Suppressor macrophage treated with lipopolysaccharide for 1 hour (primary cell): ENCODE measurements at places on chromosomes 12 and 14.

DNA sequence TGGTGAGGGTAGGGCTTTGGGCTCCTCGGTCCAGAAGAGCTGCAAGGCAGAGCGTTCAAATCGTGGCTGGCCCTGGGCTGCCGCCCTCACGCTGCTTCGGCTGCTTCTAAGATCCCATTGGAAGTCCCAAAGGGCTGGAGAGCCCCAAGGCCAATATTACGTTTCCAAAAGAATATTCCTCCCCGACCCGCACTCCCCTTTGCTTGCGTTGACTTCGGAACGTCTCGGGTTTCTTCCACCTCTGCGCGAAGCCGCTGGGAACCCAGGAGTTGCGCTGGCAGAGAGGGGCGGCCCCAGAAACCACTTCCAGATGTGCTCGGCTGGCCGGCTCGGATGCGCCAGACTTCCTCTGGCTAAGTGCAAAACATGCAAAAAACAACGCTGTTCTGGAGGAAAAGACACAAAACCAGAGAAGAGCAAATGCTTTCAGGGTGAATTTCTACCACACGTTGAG, at the start of gene GLT8D2:
Gene GLT8D2 (minus strand): TSS at position 285 of the 454 bp plus-strand sequence. CDS start 30,539 bp downstream, outside the sequence.
- peak; percentile 47 for DNase-seq

DNA sequence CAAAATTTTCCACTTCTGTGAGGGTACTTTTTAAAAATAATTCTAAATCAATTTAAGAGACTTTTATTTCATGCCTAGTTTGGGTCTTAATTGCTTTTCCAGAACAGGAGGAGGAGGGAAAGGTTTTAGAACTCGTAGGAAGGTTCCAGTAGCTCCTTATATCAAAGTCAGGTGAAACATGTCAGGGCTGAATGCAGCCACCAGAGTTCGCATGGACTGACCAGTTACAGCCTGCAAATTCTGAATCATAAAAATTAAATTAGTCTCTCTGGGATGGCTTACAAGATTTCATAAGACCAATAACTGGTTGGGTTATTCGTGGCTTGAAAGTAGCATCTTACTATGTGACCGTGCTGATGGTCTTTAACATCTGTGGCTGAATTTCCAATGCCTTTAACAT, 397 bp downstream of the BDKRB1 start:
- no peak for DNase-seq

DNA sequence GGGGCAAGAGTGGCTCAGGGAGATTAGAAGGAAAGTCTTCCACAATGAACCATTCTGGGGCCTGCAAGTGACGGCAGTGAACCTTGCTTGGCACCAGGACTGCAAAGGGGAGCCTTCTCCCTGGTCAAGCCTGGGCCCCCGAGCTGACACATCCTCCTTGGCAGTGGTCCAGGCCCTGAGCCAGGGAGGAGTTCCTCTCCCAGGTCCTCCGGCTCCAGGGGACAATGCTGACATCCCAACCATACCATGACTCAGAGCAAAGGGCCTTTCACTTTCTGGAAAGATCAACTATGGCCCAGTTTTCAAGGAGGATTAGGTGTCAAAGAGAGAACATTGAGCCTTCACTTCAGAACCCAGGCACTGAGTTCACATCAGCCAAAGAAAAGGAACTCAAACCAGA, 756.5 kb upstream of the TBX3 start:
- no peak for DNase-seq

GRCh38 chr12:51393676-51394545, 2.7 kb upstream of the GALNT6 start:
- peak; percentile 90 for DNase-seq

GRCh38 chr14:56124327-56124726, 6.1 kb downstream of the PELI2 start:
- no peak for DNase-seq

- no peak for DNase-seq
These were observed 82.5 kb downstream of the MED13L start for GRCh38 chr12:116194935-116195431.

- no peak for DNase-seq
These were observed 13.4 kb downstream of the MYL2 start for GRCh38 chr12:110906985-110907384.

DNA sequence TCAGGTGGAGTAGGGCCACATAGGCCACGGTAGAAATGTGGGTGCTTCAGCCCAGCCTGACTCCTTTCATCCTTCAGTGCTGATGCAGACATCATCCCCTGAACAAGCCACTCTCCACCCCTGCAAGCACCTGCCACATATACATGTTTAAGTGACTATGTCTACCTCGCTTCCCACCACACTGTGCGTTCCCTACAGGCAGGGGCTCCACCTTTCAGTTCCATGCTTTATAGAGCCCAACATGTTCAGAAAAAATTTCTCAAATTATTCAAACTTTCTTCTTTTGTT, 11.6 kb downstream of the SLC7A7 start:
- no peak for DNase-seq

DNA sequence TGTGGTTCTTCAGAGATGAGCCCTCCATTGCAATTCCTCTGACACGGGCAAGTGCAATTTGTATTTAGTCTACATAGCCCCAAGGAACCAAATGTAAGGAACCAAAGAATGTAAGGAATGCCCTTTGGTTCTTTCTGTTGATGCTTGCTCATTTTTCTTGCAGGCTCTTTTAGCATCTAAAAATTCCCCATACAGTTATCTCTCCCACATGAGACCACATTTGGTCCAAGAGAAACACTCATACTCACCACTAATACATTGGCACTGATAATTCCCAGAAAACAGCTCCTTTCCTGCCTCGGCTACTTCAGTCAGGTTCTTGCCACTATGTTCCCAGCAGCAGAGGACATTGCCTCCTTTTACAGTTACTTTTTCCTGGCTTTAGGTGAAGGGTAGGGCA, 332.6 kb downstream of the AEBP2 start:
- DNase-seq = no peak

- no peak for DNase-seq
These were observed 340.2 kb downstream of the C12orf75 start for GRCh38 chr12:105670672-105671071.

GRCh38 chr14:75827331-75827730, 154.5 kb downstream of the TGFB3 start:
- no peak for DNase-seq

- DNase-seq = peak; percentile 8
These were observed 57.5 kb downstream of the AP5M1 start for GRCh38 chr14:57326253-57326652.

DNA sequence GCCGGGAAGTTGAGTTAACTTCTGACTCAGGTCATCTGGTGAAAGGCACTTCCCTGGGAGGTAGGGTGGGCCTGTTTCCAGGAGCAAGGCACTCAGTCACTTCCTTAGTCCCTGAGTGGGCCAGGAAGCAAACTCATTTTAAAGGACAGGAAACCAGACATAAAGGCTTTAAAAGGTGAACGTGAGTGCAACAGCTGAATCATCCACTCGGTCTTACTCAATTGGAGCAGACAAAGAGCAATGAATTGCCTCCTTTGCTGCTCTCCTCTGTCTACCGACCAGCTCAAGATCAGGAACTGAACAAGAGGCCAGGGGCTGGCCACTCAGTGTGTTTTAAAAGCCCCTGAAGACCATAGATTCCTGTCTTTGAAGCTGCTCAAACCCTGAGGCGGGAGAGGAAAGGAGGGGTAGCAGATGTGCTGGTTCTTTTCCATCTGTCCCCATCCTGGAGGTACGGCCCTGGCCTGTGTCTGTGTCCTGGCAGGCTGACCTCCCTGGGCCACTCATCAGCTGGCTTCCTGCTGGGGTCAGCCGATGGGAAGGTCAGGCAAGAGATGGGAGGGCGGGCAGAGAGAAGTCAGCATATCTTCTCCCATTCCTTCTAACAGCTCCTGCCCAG, 148.9 kb downstream of the PPM1H start:
- peak; percentile 47 for DNase-seq

GRCh38 chr14:34220921-34221320, 241.1 kb downstream of the SPTSSA start:
- no peak for DNase-seq

DNA sequence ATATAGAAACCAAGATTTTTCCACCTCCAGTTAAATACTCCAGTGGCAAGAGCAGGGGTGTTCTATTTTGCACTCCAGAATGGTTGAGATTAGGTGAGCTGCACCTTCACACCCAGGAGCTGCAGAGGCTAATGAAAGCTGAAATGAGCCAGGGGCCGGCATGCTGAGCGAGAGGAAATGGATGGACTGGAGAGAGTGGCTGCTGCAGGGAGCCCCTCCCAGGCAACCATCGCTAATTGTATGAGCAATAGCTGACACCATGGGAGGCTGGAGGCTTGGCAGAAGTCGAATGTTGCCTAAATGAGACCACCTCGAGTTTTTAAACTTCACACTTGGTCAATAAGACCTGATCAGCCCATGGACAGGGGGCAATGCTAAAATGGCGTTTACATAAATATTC, 301.8 kb upstream of the TMPO start:
- no peak for DNase-seq

DNA sequence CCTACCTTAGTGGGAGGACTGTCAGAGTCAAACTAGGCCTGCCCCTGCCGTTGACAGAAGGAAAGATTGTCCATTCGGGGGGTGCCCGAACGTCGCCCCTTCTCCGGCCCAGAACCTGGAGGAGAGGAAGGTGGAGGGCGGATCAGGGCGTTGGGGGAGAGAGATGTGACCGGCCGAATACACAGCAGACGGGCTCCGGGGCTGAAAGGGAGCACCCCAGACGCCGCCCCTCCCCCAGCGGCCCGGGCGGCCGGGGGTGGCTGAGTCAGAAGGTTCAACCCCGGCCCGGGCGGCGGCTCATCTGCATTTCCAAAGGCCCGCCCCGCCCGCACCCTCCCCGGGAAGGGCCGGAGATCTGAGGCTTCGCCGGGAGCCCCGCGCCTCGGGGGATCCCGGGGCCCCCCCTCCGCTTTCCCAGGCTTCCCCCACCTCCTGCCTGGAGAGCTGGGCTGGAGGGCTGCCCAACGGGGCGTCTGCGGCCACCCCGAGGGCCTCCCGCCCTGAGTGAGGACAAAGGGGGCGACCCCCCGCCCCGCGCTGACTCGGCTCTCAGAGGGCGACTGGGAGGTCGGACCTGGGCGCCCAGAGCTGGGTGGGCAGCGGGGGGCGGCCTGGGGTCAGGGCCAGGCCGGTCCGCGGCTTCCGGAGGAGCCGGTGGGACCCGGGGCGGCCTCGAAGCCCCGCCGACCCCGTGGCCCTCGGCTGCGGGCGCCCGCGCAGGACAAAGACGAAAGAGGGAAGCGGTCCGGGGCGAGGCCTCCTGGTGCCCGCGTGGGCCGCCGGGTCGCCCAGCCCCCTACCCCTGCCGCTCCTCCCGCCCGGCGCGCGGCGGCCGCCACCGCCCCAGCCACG, 3.7 kb upstream of the SETD1B start:
- DNase-seq = peak; percentile 95

- DNase-seq = no peak
These were observed 53.4 kb upstream of the NAV3 start for GRCh38 chr12:77777274-77777673.

DNA sequence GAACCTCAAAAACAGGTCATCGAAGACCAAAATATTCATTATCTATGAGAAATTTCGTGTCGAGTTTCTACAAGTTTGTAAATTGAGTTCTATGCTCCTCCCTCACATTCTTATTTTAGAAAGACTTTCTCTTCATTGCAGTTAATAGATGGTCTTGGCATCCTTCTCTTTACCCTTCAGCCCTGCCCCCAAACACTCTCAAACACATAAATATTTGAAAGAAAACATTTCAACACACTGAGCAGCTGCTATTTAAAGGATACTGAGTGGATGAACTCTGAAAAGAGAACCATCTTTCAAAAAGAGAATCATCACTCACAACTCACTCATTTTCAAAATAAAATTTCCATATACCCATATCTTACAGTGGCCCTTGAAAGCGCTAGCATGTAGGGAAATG, 67.1 kb downstream of the NUAK1 start:
- DNase-seq = no peak

- no peak for DNase-seq
These were observed 18.1 kb upstream of the WDR89 start for GRCh38 chr14:63659726-63660125.

DNA sequence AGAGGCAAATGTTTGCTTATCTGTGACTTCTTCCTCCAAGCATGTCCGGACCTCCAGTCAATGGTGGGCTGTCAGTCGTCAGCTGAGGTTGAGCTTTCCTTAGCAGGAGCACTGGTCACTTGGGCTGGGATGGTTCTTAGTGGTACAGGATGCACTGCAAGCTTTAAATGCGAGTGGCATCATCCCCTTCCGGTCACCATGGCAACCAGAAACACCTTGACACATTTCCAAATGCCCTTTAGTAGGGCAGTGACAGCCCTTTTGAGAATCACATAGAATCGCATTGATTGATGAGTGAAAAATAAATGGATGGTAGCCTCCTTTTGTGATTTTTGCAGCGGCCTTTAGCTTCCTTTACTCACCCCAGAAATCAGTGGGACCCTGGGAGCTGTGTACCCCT, 24.1 kb downstream of the NTF3 start:
- no peak for DNase-seq

GRCh38 chr12:132151145-132151765, 7.0 kb downstream of the NOC4L start:
- DNase-seq = no peak

DNA sequence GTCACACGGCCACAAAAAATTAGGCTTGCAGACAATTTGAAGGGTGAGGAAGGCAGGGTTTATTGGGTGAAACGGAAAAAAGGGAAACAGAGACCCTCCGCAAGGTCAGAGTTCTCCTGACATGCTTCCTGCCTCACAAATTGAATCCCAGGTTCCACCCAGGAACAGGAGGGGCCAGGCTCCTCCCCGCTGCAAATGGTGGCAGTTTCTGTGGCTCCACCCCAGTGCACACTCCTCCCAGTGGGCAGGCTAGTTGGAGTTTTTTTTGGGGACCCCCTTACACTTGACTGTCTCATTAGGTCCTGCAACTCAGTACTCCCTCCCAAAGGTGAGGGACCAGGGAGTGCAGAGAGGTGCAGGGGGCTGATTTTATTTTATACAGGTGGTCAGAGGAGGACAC, 39.4 kb upstream of the PPP1CC start:
- DNase-seq = no peak

GRCh38 chr14:102351023-102351422, 11.7 kb downstream of the CINP start:
- no peak for DNase-seq

DNA sequence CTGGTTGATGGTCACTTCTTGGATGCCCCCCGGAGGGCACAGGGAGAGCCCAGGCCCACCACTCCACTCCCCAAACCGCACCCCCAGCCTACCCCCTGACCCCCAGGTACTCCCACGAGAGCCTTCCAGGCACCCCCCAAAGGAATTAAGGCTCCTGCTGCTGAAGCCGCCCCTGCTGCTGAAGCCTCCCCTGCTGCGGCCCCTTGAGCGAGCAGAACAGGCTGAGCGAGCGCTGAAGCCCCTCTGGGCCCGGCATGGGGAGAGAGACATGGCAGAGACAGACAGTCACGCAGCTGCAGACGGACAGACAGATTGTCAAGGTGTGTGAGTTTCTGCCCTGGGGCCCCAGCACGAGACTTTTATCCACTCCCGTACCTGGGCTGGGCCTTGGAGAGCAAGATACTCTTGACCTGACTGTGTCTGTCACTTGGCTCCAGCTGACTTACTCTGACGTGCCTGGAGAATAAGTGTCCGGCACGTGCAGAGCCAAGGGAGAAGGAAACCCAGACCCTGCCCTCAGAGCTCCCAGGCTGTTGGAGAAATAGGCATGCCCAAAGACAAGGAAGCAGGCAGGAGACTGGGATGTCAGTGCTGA, at the start of gene KRT78:
Gene KRT78 (minus strand): TSS at position 334 of the 595 bp plus-strand sequence. CDS start 64 bp downstream, at position 270.
- DNase-seq = no peak
